ENCODE measurements at places on chromosomes 4 and X. TPM values are rescaled to one million over a fixed set of nuclear protein-coding genes. Genes with fewer than 3 reads are reported as not detected.

Gene F9
- total RNA-seq: not detected

Gene EIF2S3
- total RNA-seq: 150 TPM

Gene GUCY1B1
- total RNA-seq: 33.1 TPM

Gene NAAA
- total RNA-seq: 44.2 TPM

Gene LRP2BP
- total RNA-seq: 9.7 TPM

Gene HEPH
- 55.7 TPM for total RNA-seq

Gene ZCCHC18
- total RNA-seq: 8.0 TPM

Gene CSN1S1
- not detected for total RNA-seq

Gene SPIN2A
- total RNA-seq: 2.0 TPM

Gene BANK1
- total RNA-seq: 0.77 TPM

Gene LDOC1
- 11.7 TPM for total RNA-seq

Gene FGF2
- total RNA-seq: 26.3 TPM

Gene HTN1
- total RNA-seq: not detected

Gene PRKG2
- 5.0 TPM for total RNA-seq

Gene CFI
- 44.0 TPM for total RNA-seq

Gene SRPX
- total RNA-seq: 50.5 TPM

Gene TLR2
- 8.7 TPM for total RNA-seq

Gene PCDH19
- total RNA-seq: 28.6 TPM

Gene NRK
- total RNA-seq: 40.8 TPM

Gene NUP62CL
- total RNA-seq: 6.1 TPM

Gene COL4A5
- total RNA-seq: 92.6 TPM

Gene ADAMTS3
- total RNA-seq: 11.3 TPM

Gene EOLA1
- 14.3 TPM for total RNA-seq

Gene FHIP1A
- total RNA-seq: 32.1 TPM

Gene SULT1E1
- total RNA-seq: 35.0 TPM

Gene SYNPO2
- 66.4 TPM for total RNA-seq

Gene ZFYVE28
- 10.4 TPM for total RNA-seq

Gene PI4K2B
- 14.7 TPM for total RNA-seq

Gene TMPRSS11A
- total RNA-seq: 0.33 TPM

Gene DDIT4L
- 8.5 TPM for total RNA-seq

Gene JAKMIP1
- 4.6 TPM for total RNA-seq

Gene STS
- total RNA-seq: 7.8 TPM

Gene EDA
- 9.0 TPM for total RNA-seq

Gene SEC24D
- total RNA-seq: 67.1 TPM

Gene CLDN22
- total RNA-seq: not detected

Gene G3BP2
- total RNA-seq: 170 TPM

Gene RNF175
- total RNA-seq: 9.8 TPM

Gene SMPX
- total RNA-seq: 41.5 TPM

Gene RAB33A
- total RNA-seq: 8.0 TPM

Gene FRG2
- not detected for total RNA-seq

Gene XAGE2
- not detected for total RNA-seq

Gene GPR173
- total RNA-seq: 26.3 TPM

Gene INTU
- 48.4 TPM for total RNA-seq

Gene ADGRA3
- 87.5 TPM for total RNA-seq

Gene TMEM156
- total RNA-seq: 1.6 TPM

Gene ACOT9
- 36.3 TPM for total RNA-seq

Gene ODAPH
- total RNA-seq: not detected

Data from camera-type eye (tissue), 1 donor.